ENCODE measurements at places on chromosomes 3 and 15.

DNA sequence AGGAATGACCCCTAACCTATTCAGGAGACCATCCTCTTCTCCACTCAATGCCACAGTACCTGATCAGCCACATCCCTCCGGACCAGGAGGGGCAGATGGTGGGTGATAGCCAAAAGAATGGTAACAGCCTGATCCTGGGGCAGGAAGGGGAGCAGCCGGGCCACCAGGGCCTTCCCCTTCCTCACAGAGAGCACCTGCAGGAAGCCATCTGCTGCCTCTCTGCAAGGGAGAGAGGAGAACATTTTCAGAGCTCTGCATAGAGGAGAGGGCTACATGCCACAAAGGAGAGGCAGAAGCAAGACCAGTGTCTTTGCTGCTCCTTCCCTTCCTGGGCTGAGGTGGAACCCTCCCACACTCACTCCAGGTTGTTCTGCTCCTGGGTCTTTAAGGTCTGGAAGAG is 5.5 kb upstream of the SPG11 start:
- no peak for DNase-seq

DNA sequence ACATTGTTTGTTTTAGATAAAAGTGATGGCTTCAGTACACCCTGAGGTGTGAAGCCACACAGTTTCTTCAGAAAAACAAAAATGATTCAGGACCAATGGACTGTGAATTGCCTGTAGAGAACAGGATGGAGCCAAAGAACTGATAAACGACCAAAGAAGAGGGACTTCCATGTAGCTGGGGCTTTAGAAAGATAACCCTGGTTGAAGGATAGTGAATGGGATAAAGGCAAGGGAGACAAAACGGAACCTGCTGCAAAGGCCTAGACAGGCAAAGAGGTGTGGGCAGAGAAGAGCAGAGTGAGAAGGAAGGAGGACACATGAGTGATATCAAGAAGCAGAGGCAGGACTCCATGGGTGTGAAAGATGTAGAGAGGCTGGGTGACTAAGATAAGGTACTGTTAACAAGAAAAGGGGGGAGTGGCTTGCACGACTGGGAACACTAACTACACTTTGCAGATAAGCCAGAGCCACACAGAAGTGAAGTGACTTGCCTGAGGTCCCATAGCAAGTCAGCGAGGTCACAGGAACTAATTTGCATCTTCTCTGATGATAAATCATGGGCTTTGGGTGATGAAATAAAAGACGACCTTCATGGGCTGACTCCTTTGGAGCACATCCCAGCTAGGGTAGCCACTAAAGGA is 44.3 kb downstream of the RAB6B start:
- DNase-seq = no peak

GRCh38 chr3:197404754-197405153 is 106.3 kb upstream of the DLG1 start:
- DNase-seq = no peak

GRCh38 chr15:90822204-90822955 is 46.0 kb upstream of the FURIN start:
- no peak for DNase-seq

DNA sequence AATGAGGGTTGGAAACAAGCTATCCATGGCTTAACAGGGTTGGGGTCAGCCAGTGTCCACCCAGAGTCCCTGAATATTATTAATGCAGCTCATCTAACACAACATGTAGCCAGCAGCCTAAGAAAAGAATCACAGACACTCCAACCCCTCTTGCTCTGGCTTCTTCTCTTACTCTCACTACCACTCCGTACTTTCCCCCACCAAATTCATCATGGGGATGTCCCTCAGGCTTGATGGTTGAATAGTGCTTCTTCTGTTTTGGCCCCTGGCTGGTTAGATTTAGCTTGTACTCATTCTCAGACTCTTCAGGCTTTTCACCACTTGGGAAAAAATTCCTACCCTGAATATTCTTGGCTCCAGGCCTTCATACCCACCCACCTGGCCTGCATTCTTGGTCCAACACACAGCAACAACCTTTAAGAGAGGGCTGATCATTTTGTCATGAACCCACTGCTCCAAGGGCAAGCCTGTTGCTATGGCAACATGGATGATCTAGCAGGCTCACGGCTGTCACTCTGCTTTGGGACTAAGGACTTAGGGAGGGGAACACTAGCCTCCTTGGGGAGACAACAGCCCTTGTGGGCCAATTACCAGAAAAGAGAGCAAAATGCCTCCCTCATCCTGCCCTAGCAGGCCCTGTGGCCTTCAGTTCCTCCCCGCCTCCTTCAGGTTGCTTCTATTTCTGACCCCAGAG is 9.4 kb upstream of the MED12L start:
- DNase-seq = peak; percentile 22

DNA sequence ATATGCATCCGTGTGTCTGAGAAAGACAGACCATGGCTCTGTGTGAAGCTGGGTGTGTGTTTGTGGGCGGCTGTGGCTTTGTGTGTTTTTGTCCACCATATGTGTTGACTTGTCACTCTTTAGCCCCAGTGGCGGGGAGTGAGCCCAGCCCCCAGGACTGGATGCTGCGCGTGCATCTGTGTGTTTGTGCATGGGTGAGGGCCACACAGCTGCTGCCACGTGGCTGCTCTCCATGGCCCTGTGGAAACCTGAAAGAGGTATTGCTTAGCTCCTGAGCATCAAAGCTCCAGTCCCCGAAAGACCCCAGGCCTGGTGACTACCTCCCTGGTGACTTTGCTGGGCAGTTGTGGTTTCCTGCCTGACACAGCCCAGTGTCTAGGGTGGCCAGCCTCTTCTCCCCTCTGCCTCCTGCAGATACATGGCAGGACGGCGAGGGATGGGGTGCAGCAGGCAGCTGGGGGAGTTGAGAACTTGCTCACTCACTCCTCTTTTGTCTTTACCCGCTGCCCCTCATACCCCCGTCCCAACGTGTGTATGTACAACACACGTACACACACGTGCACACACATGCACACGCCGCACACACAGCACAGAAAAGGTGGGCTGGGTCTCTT is 6.5 kb downstream of the EPHB3 start:
- DNase-seq = no peak

DNA sequence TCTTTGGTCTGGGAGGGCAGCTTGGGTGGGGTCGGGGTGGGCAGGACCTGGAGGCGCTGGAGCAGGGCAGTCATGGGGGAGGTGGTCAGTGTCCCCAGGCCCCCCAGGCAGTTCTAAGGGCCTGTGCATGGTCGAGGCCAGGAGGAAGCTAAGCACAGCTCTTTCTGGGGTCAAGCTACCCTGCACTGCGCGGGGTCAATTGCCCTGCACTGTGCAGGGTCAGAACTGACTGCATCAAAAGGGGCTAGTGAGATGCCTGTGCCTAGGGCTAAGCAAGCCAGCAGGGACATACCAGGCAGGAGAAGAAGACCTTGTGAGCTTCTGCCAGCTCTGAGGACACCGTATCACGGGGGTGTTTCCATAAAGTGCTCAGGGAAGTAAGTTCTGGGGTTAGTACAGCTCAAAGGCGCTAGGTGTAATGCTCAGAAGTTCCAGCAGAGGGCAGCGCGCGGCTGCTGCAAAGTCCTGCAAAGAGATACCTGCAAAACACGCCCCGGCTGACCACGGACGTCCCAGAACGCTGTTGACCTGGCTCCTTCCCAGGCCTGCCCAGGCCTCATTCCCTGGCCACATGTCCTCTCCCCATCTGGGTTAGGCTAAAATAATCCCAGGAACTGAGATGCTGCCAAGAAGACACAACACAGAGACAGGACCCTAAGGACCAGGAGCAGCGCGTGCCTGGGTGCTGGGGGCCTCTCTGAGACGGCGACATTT is 18.8 kb upstream of the IQSEC1 start:
- DNase-seq = peak; percentile 41

GRCh38 chr3:153051427-153052095 is 110.5 kb upstream of the RAP2B start:
- DNase-seq = no peak

DNA sequence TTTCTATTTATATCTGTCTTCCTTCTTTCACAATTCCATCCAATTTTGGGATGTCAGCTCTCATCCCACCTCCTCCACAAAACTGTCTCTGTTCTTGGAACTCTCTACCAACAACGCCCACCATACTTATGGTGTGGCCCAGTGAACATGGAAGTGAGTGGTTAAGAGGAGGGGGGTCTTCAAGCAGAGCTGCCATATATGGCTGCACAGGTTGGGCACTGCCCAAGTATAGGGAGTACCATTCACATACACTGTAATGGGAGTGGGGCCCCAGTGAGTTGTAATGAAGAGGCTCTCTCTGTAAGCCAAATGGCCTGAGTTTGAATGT is 7.9 kb upstream of the CAMK1 start:
- DNase-seq = no peak

- DNase-seq = no peak
Measured at GRCh38 chr15:45573961-45574629, 13.1 kb upstream of the BLOC1S6 start.

DNA sequence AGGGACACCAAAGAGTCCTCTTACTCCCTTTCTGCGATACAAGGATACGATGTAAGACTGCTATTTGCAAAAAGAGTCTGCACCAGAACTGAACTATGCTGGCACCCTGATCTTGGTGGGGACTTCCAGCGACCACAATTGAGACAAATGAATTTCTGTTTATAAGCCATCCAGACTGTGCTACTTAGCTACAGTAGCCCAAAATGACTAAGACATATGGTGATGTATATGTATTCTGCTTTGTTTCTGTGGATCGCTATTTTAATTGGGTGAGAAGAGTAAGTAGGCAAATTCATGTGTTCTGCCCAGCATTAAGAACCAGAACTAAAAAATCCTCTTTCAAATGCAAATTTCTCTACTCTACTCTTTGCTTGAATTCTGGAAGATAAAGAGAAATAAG is 720.9 kb downstream of the DIPK2A start:
- no peak for DNase-seq

- DNase-seq = no peak
Measured at GRCh38 chr3:170751899-170752293, 118.1 kb downstream of the RPL22L1 start.

- DNase-seq = no peak
Measured at GRCh38 chr3:149575961-149576564, 81.8 kb downstream of the WWTR1 start.

DNA sequence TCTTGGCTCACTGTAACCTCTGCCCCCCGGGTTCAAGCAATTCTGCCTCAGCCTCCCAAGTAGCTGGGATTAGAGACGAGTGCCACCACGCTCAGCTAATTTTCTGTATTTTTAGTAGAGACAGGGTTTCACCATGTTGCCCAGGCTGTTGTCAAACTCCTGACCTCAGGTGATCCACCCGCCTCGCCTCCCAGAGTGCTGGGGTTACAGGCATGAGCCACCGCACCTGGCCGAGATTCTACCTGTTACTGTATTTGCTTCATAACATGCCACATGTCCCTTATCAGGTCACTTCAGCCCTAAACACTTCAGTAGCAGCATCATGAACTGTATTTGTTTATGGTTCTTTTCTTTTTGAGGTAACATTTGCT is 7.5 kb upstream of the LCTL start:
- no peak for DNase-seq
